ENCODE measurements at places on chromosomes 4 and X. TPM values are rescaled to one million over a fixed set of nuclear protein-coding genes. Genes with fewer than 3 reads are reported as not detected.

Gene FAM53A
- total RNA-seq, result 1.2 TPM

Gene IL9R
- total RNA-seq, result 0.20 TPM

Gene TEX13D
- not detected for total RNA-seq

Gene LIMCH1
- 40.0 TPM for total RNA-seq

Gene SORCS2
- 5.6 TPM for total RNA-seq

Gene PRKG2
- 1.4 TPM for total RNA-seq

All from A549 treated with ZK216348 at 1 μM for 4 hours (cell line).